ENCODE measurements at places on chromosomes 5 and 9. TPM values are rescaled to one million over a fixed set of nuclear protein-coding genes. Genes with fewer than 3 reads are reported as not detected.
A peak's percentile ranks its signal among the peaks of the same experiment; 100 is the strongest.

SLC45A2 gene
- total RNA-seq, result 0.06 TPM

GMCL2 gene
- not detected for total RNA-seq

OR1N2 gene
- not detected for total RNA-seq

EXOC3 gene
- total RNA-seq, result 19.2 TPM

FAM221B gene
- not detected for total RNA-seq

GTF3C4 gene
- 31.4 TPM for total RNA-seq

MEGF10 gene
- total RNA-seq, result 1.3 TPM

CPLANE1 gene
- 23.4 TPM for total RNA-seq

DNAJC25 gene
- total RNA-seq, result 7.7 TPM

MOB3B gene
- total RNA-seq, result 15.3 TPM

WNK2 gene
- 16.7 TPM for total RNA-seq

LRRC19 gene
- total RNA-seq, result not detected

C9orf78 gene
- total RNA-seq, result 42.2 TPM

SLC36A3 gene
- total RNA-seq, result not detected

PRR16 gene
- total RNA-seq, result not detected

GLRA1 gene
- total RNA-seq, result not detected

F12 gene
- total RNA-seq, result 2.0 TPM

PLPP7 gene
- total RNA-seq, result 11.5 TPM

FAM240B gene
- total RNA-seq, result not detected

FOXD4L4 gene
- 0.15 TPM for total RNA-seq

TMC1 gene
- not detected for total RNA-seq

DNA sequence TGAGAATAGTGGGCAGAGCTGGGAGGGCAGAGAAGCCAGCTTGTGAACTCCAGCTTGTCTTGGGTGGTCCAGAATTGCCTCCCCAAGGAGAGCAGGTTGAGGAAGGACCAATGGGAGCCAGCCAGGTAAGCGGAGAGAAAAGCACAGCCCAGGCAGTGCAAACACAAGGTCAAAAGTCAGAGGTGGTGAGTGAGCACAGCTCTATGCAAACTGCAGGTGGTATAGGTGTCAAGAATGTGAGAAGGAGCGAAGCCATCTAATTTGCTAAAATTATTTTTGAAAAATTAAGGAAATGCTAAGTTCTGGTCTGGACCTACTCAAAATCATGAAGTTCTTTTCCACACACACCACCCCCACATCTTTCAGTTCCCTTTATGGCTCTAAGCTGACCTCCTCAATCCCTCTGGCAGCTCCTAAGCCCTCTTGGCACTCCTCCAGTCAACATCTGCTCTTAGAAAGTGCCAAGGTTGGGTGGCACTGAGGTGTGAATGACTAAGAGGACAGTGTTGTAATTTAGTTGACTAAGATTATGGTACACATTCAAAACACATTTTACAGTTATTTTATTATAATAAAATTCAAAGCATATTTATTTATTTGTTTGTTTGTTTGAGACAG, 6.6 kb upstream of the OTULINL start:
- DNase-seq, result no peak

DNA sequence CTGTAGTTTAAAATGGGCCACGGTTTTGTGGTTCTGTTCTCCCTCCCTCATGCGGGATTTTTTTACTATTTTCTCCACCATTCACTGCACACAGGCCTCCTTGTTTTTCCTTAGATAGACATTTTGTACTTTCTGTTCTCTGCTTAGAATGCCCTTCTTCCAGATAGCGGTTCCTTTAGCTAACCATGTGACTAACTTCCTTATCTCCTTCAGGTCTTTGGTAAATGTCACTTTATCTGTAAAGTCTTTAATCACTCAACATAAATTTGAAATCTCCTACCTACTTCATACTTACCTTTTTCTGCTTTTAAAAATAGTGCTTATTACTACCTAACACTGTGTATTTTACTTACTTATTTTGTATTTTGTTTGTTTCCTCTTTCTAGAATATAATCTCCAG, 15.0 kb downstream of the FER start:
- DNase-seq, result no peak

GRCh38 chr5:82586181-82586580, 308.0 kb upstream of the RPS23 start:
- DNase-seq, result peak; percentile 38

DNA sequence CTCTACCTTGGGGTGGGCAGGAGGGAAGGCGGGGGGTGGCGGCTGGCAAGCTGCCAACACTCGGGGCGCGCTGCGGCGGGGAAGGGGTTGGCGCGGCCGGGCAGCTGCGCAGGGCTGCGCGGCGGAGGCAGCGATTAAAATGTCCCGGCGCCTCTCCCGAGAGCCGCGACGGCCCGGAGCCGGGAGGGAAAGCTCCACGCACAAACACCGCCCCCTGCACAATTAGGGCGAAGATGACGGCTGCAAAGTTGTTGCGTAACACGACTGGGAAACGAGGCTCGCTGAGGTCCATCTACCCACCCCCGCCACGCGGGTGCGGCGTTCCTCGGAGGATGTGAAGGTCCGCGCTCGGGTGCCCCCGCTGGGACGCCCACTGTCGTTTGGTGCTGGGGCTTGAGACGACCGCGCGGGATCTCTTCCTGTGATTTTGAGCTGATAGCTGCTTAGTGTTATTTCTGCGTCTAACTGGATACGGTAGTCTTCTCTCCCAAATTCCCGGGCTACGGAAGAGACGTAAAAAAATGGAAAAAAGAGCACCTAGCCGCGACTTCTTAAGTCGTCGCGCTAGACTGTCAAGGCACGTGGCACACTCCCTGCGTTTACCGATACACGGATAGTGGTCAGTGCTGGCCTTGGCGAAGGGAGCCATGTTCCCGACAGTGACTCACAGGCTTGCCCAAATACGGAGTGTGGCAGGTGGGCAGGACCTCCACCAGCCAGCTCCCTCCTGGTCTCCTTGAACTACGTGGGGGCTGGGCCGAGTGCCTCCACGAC, 958 bp upstream of the NFIL3 start:
- DNase-seq, result peak; percentile 64

GRCh38 chr9:133534346-133535291, at the start of gene ADAMTSL2:
ADAMTSL2 (plus strand) TSS chr9:133534704; CDS start chr9:133536713, 2,009 bp downstream.
- peak; percentile 85 for DNase-seq

GRCh38 chr5:6401410-6401809, 23.1 kb upstream of the MED10 start:
- DNase-seq, result no peak

- no peak for DNase-seq
Measured at GRCh38 chr5:7907612-7908011, 38.7 kb downstream of the MTRR start.

DNA sequence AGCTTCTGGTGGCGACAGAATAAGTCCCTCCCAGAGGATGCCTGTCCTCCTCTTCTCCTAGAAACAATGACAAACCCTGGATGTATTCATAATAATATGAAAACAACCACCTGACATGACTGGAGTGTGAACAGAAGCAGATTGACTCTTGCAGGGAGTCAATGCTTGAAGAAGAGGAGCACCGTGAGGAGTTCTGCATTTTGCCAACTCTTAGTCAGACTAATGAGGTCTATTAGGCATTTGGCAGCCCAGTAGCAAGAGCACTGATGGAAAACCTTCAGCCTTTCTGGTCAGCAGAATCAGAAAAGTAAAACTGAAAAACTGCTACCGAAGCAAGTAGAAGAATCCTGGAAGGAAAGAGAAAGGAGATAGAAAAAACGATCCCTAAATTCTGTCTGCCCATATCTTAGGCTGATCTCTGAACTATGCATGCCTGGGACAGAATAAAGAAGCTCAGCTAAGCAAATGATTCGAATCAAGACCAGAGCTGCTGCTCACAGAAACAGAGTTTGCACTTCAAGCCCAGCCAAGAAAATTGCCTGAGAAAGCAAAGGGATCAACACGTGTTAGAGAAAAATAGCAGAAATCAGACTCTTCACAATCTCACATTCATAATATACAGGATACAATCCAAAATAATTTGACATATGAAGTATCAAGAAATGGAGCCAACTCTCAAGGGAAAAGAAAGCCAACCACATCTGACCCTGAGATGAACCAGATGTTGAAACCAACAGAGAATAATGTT, 69.5 kb upstream of the OSMR start:
- no peak for DNase-seq

GRCh38 chr5:1127959-1128785, 16.3 kb upstream of the SLC12A7 start:
- DNase-seq, result no peak

GRCh38 chr5:31165729-31166128, 27.8 kb upstream of the CDH6 start:
- DNase-seq, result peak; percentile 6

- no peak for DNase-seq
Measured at GRCh38 chr5:6926491-6927038, 213.3 kb downstream of the TENT4A start.

GRCh38 chr9:37324691-37325490, 97.6 kb upstream of the GRHPR start:
- DNase-seq, result peak; percentile 51

GRCh38 chr5:132222649-132223038, 5.0 kb downstream of the P4HA2 start:
- DNase-seq, result no peak

GRCh38 chr9:137971477-137972138, 94.0 kb downstream of the CACNA1B start:
- DNase-seq, result no peak

DNA sequence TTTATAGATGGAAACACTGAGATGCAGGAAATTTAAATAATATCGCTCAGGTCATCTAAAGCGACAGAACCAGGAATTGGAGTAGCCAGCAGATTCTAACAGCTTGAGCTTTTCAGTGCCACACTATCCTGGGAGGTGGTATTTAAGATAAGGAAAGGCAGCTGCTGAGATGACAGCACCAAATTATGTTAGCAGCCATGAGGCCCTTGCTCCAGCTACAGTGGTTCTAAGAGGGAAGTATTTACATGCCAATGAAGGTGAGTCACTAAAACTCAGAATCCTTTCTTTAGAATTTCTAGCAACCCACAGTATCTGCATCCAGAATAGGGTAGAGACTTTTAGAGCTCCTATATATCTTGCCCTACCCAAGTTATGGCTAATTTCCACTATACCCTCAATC, 127.0 kb upstream of the VLDLR start:
- no peak for DNase-seq

DNA sequence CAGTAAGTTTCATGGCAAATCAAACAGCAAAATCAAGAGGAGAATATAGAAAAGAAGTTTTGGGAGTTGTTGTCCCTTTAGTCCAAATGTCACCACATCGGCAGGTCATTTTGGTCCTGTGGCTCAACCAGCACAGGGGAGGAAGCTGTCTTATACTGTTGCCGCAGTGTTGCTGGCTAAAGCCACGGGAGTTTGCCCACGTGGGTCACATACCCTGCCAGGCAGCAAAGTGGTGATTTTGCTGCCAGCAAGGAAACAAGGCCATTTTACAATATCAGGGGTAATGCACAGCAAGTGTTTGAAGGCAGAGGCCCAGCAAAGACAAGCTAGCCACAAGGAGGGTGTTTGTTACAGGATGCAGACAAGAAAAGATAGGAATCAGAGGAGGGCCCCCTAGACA, 14.5 kb downstream of the GABRA6 start:
- no peak for DNase-seq

DNA sequence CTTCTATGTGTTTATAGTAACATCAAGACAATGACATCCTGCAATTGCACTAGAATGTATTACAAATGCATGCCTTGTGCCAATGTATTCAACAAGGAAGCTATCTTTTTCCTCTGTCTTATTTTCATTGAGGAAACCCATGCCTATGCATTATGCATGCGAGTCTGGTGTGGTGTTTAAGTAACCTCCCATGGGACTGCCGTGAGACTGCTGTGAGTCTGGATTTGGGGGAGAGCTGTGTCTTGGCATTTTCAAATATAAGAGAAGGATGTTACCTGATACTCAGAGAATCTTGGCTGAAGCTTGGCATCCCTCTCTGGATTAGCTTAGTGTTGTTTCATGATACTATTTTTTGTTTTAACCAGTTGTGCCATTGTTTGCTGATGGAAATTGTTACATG, 98.3 kb downstream of the F2RL2 start:
- peak; percentile 15 for DNase-seq

GRCh38 chr5:61044545-61044944, 99.5 kb downstream of the NDUFAF2 start:
- DNase-seq, result no peak

- DNase-seq, result peak; percentile 70
Measured at GRCh38 chr5:155260798-155261197, 247.2 kb downstream of the KIF4B start.

- DNase-seq, result no peak
Measured at GRCh38 chr9:6224393-6225154, 9.0 kb downstream of the IL33 start.

- DNase-seq, result no peak
Measured at GRCh38 chr5:96384353-96384752, 48.7 kb downstream of the PCSK1 start.

GRCh38 chr5:135097390-135097789, 63.4 kb upstream of the PITX1 start:
- DNase-seq, result no peak

GRCh38 chr9:69601698-69602097, 70.5 kb downstream of the APBA1 start:
- no peak for DNase-seq

DNA sequence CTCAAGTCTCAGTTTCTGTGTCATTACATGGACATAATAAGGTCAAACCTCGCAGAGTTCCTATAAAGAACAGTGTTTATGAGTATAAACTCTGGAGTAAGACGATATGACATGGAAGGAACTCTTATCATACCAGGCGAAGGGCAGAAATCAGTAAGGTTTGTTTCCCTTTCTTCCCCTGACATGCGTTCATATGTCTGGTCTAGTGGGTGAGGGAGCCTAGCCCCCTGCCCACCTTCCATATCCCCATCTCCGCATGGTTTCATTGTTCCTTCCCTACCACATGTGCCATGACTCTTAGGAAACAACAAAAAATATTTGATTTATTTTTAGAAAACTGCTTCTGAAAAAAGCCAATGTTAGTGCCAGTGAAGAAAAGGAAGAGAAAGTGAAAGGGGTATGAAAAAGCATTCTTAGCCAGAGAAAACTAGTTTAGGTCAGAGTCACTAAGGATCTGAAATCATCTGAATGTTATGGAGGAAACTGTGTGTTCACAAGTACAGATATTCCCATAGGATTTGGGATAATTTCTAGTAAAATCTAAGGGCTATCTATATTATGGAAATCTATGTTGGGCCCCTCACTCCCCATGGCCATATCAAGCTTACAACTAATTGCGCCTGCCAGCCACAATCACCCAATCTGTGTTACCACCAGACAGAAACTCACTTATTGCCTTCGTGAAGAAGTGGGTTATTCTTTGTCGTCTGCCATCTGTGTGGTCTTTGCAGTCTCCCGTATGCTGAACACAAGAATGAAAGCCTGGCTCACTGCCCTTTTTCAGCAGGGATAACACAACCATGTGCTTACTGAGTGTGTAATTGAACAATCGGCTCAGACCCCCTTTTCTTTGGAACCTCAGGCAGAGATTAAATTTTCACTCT, 19.9 kb upstream of the HMHB1 start:
- DNase-seq, result peak; percentile 67

GRCh38 chr9:69637193-69637816, 34.9 kb downstream of the APBA1 start:
- no peak for DNase-seq

GRCh38 chr5:6804766-6805501, 91.7 kb downstream of the TENT4A start:
- DNase-seq, result no peak

DNA sequence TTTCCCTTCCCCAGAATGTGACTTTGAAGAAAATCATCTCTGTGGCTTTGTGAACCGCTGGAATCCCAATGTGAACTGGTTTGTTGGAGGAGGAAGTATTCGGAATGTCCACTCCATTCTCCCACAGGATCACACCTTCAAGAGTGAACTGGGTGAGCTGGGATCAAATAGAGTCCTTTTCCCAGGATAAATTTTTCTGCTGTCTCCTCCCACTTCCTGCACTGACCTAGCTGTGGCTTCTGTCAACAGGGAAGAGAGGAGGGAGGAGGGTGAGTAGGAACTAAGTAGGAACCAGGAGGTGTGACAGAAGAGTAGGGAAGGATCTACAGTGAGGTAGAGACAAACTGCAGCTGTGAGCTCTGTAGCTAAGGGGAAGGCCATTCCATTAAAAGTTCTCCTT, 69.3 kb downstream of the MAMDC2 start:
- no peak for DNase-seq

All from neural progenitor cell (in vitro differentiated cells).